ENCODE measurements at places on chromosomes 13 and 19.

- no peak for DNase-seq
These were observed 21.0 kb upstream of the SIAH3 start for GRCh38 chr13:45872566-45872965.

DNA sequence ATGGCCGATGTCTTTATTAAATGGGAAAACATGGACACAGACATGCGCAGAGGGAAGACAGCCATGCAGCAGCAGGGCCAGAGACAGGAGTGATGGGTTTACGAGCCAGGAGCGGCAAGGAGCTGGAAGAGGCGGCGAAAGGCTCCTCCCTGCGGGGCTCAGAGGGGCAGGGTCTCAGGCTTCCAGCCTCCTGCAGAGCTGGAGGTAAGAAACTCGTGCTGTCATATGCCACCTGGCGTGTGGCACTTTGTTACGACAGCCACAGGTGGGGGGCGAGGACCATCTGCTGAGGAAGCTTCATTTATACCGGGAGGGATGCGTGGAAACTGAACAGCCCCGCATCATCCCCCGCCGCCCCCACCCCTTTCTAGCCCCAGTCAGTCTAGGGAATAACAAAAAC is 52.0 kb upstream of the SPACA7 start:
- DNase-seq: no peak

DNA sequence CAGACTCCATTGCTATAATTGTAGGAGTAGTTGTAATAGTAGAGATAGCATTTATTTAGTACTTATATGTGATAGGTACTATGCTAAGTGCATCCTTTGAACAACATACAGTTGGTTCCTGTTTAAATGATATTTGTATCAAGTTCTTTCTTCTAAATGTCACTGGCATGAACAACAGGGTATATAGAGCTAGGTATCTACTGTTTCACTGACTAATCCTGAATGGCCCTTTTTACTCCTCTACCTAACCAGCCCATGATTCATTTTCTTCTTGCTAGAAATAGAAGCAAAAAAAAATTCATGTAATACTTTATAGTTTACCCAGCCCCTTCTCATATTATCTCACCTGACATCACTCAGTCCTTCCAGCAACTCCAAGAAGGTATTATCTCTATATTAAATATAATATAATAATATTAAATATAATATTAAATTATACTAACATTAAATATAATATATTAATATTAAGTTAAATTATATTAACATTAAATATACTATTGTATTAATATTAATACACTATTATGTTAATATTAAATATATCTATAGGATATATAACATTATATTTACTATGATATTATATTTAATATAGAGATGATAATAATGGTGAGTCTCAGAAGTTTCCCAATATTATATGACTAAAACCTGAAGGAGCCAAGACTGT is 74.2 kb downstream of the FRY start:
- DNase-seq: no peak

DNA sequence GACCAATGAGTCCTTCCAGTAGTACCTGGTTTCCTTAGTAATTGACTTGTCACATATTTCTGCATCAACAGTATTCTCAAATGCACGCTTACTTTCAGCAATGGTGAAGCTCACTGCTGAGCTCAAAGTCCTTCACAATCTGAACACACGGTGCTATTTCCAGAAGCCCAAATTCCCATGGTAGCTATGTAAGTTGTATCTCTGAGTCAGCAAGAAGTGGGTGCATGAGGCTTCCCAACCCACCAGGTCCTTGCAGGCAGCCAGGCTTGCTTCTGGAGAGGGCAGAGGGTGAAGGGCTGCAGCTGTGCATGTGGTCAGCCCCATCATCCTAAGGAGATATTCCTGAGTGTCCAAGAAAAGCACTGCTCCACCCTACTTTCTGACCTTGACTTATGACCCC is 25.7 kb downstream of the COL4A2 start:
- DNase-seq: no peak

DNA sequence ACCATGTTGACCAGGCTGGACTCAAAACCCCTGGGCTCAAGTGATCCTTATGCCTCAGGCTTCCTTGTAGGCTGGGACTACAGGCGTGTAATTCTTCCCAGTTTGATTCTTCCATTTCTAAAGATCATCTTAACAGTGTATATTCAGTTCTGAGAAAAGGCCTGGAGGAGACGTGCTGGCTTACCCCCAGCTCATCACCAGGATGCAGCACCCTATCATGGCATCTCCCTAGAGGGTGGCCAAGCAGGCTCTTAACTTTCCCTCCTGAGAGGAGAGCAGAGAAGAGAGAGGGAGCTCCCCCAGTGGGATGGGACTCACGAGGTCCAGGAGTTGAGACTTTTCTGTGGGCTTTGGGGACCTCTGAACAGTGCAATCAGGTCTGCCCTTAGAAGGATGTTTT is 2.1 kb upstream of the TUBA3C start:
- DNase-seq: no peak

GRCh38 chr13:52933547-52934210 is 85.2 kb upstream of the PCDH8 start:
- no peak for DNase-seq

- no peak for DNase-seq
These were observed 27.2 kb downstream of the CNMD start for GRCh38 chr13:52712385-52712784.

- no peak for DNase-seq
These were observed 503.0 kb downstream of the DCT start for GRCh38 chr13:93976528-93976927.

- no peak for DNase-seq
These were observed 19.4 kb upstream of the PLEKHF1 start for GRCh38 chr19:29645911-29646310.

DNA sequence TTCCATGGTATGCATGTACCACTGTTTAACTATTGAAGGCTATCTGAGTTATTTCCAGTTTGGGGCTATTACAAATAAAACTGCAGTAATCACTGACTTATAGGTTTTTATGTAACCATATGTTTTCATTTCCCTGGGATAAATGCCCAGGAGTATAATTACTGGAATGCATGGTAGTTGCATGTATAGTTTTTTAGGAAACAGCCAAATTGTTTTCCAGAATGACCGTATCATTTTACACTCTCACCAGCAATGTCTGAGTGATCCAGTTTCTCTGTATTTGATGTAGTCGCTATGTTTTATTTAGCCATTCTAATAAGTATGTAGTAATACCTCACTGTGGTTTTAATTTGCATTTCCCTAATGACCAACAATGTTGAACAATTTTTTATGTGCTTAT is 42.0 kb downstream of the CYSLTR2 start:
- no peak for DNase-seq

- no peak for DNase-seq
These were observed 19.4 kb upstream of the MKNK2 start for GRCh38 chr19:2070436-2070827.

GRCh38 chr19:1459479-1459878 is 9.6 kb downstream of the APC2 start:
- no peak for DNase-seq

Measured in non-pigmented ciliary epithelial cell (primary cell).